Activated CD4-positive, alpha-beta T cell treated with anti-CD3 and anti-CD28 coated beads, Interleukin-2, Interleukin-4, amounts not matched to agents 100 ng/mL and 50 ng/mL, durations not matched to agents 16 hours and 8 hours (primary cell): ENCODE measurements at places on chromosomes 11 and 22.

GRCh38 chr11:117528097-117528721 lies 200.6 kb downstream of the CEP164 start:
- DNase-seq: no peak

DNA sequence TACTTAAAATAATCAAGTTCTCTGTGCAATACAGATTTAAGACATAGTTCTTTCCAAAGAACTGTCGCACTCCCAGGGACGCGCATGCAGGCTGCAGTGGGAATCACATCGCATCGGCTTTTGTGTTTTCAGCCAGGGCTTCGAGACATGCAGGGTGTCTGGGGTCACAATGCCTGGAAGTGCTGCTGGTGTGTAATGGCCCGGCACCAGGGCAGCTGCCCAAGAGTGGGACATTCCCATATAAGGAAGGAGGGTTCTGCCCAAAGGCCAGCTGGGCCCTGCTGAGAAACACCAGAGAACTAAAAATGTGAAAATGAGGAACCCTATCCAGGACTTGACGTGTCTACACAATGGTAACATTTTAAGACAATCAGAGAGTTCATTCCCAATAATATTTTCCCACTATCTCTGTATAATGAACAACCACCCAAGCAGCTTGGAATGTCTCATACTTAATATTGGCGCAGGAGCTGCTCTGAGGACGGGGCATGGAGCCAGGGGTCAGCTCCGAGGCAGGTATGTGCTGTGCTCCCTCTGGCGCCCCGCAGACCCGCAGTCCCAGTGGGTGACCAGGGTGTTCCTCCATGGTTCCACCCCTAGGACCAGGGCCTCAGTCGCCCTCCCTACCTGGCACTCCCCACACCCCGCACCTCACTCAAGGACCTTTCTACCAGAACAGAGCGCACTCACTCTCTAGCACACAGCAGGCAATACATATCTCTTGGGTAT lies 11.3 kb downstream of the MCAT start:
- no peak for DNase-seq

- DNase-seq: peak; percentile 36
Observed at GRCh38 chr22:31451709-31452571, 37.7 kb downstream of the EIF4ENIF1 start.

DNA sequence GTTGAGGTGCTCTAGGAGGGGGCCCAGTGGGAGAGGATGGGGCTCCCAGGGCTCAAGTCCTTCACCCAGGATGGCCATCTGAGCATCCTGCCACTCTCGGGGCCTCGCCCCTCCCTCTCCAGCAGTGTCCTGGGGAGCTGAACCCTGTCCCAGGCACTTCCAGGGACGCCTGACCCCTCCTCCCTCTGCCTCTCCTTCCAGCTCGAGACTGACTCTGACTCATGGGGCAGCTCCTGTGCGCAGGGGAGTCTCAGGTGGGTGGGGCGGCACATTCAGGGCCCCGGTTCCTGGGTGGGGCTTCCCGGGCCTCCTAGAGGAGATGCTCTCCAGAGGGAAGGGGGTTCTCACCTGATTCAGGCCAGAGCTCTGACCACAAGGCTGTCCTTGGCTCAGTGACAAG lies 77.1 kb upstream of the IGLL5 start:
- DNase-seq: no peak

DNA sequence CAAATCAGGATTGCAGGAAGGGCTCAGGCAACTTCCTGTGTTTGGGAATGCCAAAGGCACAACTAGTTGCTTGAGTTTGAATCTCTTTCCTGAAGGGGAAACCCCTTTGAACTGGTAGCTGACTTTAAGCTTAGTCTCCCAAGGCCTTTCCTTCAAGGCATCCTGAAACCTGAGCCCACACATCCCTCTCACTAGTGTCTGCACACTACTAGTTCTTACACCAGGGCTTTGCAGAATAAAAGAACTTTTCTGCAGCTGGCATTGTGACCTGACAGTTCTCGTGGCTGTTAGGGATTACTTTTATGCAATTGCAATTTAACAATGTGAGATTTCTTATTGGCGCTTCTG lies 95.4 kb downstream of the EXT2 start:
- DNase-seq: no peak

DNA sequence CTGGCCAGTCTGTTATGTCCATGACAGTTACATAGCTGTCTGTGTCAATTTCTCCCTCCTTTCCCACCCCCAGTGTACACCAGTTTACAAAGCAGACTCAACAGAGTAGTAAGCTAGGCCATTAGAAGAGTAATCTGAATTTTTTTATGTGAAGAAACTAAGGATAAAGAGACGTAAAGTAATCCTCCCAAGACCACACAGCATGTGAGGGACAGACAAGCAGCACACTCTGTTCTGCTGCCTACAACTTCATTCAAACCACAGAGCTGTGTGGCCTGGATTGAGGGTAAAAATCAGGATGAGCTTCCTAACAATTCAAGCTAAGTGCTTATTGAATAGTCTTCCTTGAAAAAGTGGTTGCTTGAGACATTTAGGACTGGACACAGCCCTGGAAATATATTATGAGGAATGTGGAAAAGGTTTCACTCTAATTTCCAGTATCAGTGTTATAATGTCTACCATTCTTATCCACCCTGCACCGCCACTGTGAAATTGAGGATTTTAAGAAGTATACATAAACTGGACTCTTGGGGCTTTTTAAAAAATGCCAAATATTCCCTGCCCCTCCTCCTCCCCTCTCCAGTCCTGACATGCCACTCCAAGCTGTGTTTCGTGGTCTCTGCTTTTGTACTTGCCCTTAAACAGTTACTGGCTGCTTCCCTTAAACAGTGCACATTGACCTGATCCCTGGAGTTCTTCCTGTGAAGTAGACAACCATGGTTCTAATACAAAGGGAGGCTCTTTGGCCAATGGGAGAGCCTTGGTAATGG lies 40.9 kb downstream of the EXT2 start:
- no peak for DNase-seq

- no peak for DNase-seq
Observed at GRCh38 chr11:17046690-17047089, 30.8 kb downstream of the RPS13 start.

GRCh38 chr22:30221121-30221992 lies 25.2 kb downstream of the LIF start:
- DNase-seq: peak; percentile 71

DNA sequence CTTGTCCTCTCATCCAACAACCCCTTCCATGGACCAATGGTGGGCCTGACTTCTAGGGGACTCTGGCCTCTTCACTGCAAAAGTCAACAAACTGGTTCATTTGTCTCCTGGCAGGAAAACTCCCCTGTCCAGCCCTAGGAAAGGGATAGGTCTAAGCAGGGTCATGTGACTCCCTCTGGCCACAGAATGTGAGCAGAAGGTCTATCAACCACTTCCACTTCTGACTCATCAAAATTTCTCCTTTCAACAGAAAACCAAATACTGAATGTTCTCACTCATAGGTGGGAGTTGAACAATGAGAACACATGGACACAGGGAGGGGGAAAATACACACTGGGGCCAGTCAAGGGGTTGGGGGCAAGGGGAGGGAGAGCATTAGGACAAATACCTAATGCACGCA lies 1.3 kb upstream of the ISX start:
- DNase-seq: peak; percentile 36

DNA sequence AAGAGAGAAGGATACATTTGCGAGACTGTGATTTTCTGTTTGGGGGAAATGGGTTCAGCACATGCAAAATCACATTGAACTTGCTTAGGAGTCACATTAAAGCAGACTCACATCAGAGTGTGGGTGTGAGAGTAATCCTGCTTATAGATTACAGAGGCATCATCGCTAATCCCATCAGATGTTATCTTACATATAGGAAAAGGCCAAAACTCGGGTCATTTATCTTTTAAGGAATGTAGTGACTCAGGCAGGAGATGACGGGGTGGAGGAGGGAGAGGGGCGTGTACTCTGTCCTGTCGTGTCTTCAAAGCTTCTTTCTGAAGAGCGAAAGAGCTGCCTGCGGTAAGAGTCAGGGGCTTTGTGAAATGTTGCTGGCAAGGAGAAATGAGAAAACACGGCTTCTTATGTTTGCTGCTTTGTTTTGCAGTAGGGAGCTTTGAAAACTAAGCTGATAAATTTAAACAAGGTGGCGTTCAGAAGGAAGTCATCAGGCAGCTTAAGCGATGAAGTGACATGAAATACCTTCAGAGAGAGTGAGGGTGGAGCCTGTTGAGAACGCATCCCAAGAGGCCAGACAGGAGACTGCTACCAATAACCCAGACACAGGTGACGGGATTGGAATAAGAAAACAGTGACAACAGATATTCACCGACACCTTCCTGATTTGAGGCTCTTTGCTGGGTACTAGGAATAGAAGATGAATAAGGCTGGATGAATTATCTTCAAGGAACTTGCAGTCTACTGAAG lies 2.2 kb upstream of the C11orf16 start:
- DNase-seq: no peak
